ENCODE measurements at places on chromosomes 4 and X.

GRCh38 chr4:4519297-4519894 lies 22.5 kb downstream of the STX18 start:
- DNase-seq: no peak

DNA sequence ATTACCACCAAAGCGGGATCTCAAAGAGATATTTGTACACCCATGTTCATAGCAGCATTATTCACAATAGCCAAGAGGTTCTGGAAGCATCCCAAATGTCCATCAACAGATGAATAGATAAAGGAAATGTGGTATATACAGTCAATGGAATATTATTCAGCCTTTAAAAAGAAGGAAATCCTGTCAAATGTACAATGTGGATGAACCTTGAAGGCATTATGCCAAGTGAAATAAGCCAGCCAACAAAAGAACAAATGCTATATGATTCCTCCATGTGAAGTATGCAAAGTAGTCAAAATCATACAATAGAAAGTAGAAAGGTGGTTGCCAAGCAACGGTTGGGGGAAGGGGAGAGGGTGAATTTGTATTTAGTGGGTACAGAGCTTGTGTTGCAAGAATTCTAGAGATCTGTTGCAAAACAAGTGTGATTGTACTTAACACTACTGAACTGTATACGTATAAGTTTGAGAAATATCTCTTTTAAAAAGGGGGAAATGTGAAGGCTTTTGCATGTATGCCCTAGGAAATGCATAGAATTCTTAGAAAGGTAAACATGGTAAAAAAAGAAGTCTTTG lies 5.0 kb upstream of the ZRSR2 start:
- DNase-seq: no peak

DNA sequence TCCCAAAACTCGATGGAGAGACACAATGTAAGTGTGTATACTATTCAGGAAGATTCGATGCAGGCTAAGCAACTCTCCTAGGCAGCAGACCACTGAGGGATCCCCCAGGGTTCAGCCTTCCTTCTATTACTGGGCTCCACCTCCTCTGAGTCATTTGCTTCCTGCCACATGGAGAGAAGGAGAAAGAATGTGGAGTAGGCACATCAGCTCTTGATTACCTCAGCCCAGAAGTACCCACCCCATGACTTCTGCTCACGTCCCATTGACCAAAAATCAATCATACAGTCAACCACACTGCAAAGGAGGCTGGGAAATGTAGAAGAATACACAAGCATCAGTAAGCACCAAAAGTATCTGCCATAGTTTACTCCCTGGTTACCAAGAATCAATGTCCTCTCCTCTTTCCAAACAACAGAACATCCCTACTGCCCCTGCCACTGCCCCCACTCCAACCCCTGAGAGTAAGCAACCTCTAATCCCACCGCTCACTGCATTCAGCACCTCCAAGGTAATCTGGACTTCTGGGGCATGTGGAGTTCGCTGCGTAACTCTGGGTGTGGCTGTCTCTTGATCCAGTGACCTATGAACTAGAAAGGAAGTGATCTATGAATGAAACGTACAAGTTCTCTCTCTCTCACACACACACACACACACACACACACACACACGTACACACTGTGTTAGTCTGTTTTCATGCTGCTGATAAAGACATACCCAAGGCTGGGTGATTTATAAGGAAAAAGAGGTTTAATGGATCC lies 91.2 kb upstream of the C1QTNF7 start:
- DNase-seq: no peak

- peak; percentile 53 for DNase-seq
Measured at GRCh38 chrX:136147315-136147901, at the start of gene FHL1. Gene FHL1, plus strand, starts transcription at chrX:136147533.

- no peak for DNase-seq
Measured at GRCh38 chr4:15765910-15766697, 12.0 kb upstream of the CD38 start.

Data from CD4-positive, alpha-beta T cell (primary cell).